ENCODE measurements at places on chromosomes 5 and 9.

- no peak for DNase-seq
Observed at GRCh38 chr5:54754420-54754819, 231.0 kb downstream of the ESM1 start.

DNA sequence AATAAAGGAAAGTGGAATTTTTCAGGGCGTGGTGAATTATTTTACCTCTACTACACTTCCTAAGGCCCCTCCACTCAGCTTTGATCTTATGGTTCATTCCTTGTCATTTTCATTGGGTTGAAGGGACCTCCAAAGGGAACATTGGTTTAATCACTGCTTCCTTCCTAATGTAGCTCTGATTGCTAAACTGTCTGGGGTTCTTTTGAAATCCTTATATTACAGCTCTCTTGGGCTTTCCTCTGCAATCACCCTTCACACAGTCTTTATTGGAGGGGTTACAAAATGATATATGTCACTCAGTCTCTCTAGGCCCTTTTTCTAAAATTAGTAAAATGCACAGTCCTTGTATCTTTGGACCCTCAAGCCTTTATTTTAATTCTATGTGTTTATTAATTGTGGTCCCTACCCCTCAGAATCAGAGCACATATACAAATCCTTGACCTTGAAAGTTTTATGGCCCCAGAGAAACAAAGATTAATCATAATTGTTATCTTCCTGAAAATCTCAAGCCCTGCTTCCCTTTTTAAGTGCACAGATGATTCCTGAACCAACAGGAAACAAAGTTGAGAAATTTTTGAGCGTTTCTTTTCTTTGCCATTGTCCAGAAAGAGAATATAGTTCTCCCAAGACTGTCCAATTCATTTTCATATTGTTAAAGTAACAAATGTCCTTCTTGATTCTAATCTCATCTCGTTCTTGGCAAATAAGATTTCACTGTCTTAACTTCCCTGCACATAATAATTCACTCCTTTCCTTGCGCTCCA, 330.0 kb downstream of the ARRDC3 start:
- no peak for DNase-seq

DNA sequence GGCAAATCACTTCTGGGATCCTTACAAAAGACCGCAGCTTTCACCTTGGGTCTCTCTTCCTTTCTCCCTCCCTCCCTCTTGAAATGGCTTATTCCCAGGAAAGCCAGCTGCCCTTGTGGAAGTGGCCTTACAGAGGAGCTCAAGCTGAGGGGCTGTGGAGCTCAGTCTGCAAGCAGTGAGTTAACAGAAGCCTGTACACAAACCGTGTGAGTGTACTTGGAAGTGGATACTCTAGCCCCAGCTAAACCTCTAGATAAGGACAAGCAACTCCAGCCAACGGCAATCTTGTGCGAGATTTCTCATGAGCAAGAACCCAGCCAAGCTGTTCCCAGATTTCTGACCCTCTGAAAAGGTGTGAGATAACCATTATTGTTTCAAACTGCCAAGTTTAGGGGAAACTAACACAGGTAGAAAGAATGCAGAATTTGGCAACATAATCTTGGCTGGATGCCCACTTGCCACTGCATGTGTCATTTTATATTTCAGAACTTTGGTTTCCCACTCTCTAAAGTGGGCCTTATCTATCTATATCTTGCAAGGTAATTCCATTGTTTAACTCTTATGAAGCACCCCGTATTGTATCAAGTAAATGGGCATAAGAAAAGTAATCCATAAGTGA, 85.6 kb downstream of the CDH18 start:
- DNase-seq = no peak

DNA sequence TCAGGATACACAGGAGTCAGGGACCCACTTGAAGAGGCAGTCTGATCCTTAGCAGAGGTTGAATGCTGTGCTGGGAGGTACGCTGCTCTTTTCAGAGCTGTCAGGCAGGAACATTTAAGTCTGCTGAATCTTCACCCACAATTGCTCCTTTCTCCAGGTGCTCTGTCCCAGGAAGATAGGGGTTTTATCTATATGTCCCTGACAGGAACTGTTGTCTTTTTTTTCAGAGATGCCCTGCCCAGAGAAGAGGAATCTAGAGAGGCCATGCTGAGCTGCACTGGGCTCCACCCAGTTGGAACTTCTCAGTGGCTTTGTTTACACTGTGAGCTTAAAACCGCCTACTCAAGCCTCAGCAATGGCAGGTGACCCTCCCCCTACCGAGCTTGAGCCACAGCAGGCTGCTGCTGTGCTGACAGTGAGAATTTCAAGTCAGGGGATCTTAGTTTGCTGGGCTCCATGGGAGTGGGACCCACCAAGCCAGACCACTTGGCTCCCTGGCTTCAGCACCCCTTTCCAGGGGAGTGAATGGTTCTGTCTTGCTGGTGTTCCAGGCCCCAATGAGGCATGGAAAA, 169.0 kb downstream of the FBXL17 start:
- no peak for DNase-seq

DNA sequence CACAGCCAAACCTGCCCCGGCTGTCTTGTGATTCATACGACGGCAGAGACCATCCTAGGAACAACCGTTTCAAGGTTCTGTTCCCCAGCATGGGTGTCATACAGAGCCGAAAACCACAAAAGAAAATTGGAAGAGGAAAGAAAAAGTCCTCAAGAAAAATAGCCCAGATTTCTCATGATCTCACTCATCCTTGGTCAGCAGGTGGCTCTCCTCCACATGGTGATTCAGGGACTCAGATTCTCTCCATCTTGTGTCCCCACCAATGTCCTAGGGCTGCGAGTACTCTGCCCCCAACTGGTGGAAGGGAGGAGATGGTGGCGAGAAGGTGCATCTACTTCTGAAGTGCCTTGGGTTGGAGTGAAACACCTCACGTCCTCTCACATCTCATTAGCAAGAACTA, 25.6 kb downstream of the PDZD2 start:
- DNase-seq = no peak

GRCh38 chr5:966345-966710, 42.3 kb upstream of the NKD2 start:
- DNase-seq = no peak

DNA sequence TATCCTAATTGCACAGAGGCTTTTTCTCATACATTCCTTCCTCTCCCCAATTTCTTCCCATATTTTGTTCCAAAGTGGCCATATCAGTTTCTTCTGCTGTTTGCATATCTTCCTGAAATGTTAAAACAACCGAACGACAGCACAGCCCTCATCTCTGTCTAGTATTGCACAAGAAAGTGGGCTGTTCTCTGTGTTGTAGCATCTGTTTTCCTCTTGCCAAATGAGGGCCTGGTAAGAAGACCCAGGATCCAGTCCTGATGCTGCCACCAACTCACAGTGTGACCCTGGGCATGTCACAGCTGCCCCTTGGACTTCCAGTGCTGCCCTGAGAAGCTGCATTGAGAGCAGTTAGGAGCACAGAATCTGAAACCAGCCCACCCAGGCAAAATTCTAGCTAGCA, 4.1 kb downstream of the SLC31A2 start:
- no peak for DNase-seq

GRCh38 chr9:86202338-86202882, 57.0 kb downstream of the C9orf153 start:
- DNase-seq = no peak
